ENCODE measurements at places on chromosomes 3 and 15.

DNA sequence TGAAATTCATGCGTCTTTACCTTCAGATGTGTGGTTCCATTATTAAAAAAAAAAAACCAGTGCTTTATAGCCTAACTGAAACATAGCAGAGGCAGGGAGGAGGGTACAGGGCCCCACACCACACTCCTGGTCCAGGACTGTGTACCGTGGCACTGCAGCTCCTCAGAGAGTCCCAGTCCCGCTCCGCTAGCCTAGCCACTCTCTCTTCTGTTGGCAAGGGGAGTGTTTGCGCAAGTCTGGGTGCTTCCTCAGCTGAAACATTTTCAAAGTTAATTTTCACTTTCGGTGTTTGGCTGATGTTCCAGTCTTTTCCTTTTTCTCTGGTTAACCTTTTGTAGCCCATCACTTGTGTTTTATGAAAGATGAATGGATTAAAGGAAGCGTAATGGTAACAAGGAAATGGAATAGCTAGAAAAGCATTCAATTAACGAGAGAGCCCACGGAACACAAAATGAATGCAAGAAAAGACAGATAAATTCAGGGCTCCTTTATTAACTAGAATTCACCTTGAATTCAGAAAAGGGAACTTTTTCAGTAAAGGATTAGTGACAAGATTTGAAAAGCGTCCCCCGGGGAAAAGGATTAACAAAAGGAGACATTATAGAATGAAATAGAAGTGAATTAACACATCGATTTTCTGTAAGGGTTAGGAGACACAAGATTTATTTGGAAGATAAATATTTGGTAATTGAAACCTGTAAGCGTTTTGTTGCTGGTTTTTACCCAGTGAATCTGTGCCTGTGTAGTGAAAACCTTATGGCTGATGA lies 177.0 kb downstream of the CACNA2D3 start:
- no peak for DNase-seq

GRCh38 chr3:10228248-10228950 lies 19.9 kb upstream of the TATDN2 start:
- DNase-seq = no peak

DNA sequence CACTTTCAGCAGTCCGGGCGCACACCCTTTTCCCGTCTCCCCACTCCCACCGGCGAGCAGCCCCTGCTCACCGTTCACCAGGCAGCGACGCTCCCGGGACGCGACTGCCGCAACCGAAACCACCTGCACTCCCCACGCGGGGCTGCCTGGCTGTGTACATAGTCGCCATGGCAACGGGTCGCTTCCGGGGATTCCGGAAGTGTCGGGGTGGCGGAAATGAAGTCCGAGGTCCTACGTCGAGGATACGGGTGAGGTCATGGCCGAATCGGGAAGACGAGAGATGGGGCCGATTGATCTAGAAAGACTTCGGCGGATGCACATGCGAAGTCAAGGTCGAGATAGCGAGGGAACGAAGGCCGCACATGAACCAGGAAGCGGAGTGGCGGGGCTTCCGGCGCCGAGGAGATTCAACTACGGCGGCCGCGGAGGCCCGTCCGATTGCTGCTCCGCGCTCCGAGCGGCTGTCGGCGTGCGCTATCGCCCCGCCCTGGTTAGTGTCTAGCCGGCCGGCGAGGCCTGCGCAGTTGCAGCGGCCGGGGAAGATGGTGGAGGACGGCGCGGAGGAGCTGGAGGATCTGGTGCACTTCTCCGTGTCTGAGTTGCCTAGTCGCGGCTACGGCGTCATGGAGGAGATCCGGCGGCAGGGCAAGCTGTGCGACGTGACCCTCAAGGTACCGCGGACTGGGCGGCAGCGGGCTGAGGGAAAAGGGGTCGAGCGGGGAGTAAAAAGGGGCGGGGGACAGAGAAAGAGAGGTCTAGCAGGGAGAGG lies at the start of the genes KIF9 and KLHL18:
KIF9 (minus strand) TSS at position 376 of the 769 bp plus-strand sequence. CDS start 5,425 bp downstream, outside the sequence.
KLHL18 (plus strand) TSS at position 521 of the 769 bp plus-strand sequence; CDS start at position 543, 22 bp downstream.
- DNase-seq = peak; percentile 97

- DNase-seq = no peak
Observed at GRCh38 chr3:171239757-171240503, 213.4 kb upstream of the SLC2A2 start.

- DNase-seq = no peak
Observed at GRCh38 chr3:188049606-188050530, 104.1 kb upstream of the LPP start.

GRCh38 chr15:34861214-34861613 lies 65.9 kb upstream of the ACTC1 start:
- DNase-seq = no peak

GRCh38 chr15:78979456-78980320 lies 34.8 kb upstream of the CTSH start:
- peak; percentile 88 for DNase-seq

DNA sequence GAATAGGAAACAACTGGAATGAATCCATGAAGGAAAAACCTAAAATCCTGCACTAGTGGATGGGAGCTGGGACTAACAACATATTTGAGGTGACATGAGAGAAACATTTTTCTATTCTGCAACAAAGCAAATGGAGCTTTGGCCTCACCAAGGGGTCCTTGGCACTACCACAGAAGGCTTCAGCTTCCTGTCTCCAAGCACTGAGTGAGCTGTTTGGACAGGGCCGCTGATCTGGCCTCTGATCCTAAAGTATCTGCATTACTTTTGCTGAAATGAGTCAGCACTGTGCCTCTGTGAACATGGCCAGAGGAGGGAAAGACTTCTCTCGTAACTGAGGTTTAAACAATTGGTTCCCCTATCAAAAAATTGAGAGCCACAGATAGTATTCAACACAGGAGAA lies 9.0 kb downstream of the ARPP21 start:
- no peak for DNase-seq

- peak; percentile 70 for DNase-seq
Observed at GRCh38 chr3:7504886-7505775, 644.2 kb downstream of the GRM7 start.

DNA sequence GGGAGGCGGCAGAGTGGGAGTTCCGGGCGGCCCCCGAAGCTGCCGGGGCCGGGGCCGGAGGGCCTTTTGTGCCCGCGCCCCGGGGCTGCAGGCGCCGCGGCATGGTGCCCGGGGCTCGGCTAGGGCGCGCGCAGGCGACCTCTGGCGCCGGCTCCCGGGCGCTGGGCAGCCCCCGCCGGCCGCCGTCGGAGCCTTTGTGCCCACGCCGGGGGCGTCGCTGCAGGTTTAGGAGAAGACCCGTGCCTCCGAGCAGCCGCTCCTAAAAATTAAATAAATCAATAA lies 299 bp downstream of the PAQR9 start:
- DNase-seq = no peak

- no peak for DNase-seq
Observed at GRCh38 chr3:6928064-6928463, 67.1 kb downstream of the GRM7 start.

- no peak for DNase-seq
Observed at GRCh38 chr3:55042591-55042990, 114.7 kb upstream of the LRTM1 start.

DNA sequence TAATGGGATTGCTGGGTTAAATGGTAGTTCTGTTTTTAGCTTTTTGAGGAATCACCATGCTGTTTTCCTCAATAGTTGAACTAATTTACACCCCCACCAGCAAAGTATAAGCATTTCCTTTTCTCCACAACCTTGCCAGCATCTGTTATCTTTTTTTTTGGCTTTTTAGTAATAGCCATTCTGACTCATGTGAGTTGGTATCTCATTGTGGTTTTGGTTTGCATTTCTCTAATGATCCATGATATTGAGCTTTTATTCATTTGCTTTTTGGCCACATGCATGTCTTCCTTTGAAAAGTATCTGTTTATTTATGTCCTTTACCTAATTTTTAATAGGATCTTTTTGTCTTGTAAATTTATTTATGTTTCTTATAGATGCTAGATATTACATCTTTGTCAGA lies 288.2 kb downstream of the EPHA6 start:
- no peak for DNase-seq

GRCh38 chr15:29922191-29922590 lies 99.9 kb upstream of the TJP1 start:
- DNase-seq = no peak

GRCh38 chr3:16741103-16741758 lies 136.0 kb upstream of the DAZL start:
- no peak for DNase-seq

DNA sequence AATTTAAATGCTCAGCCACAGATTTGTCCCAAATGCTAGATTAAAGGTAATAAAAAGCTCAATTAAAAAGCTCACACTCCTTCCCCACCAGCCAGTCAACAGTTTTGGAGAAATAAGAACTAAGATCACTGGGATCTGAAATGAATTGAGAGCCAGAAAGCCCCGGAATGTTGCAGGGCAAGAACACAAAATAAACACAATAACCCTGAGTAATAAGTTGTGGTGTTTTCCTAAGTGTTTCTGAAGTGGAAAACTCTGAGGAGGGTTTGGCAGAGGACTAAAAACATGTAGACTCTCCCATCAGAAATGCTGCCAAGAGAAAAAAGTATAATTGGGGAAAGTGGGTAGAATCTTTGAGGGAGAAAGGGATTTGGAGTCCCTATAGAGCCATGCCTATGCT lies 127.8 kb downstream of the ABI3BP start:
- no peak for DNase-seq

GRCh38 chr15:90863987-90864386 lies 4.4 kb upstream of the FURIN start:
- no peak for DNase-seq

- DNase-seq = no peak
Observed at GRCh38 chr3:8983026-8983425, 19.8 kb upstream of the RAD18 start.

DNA sequence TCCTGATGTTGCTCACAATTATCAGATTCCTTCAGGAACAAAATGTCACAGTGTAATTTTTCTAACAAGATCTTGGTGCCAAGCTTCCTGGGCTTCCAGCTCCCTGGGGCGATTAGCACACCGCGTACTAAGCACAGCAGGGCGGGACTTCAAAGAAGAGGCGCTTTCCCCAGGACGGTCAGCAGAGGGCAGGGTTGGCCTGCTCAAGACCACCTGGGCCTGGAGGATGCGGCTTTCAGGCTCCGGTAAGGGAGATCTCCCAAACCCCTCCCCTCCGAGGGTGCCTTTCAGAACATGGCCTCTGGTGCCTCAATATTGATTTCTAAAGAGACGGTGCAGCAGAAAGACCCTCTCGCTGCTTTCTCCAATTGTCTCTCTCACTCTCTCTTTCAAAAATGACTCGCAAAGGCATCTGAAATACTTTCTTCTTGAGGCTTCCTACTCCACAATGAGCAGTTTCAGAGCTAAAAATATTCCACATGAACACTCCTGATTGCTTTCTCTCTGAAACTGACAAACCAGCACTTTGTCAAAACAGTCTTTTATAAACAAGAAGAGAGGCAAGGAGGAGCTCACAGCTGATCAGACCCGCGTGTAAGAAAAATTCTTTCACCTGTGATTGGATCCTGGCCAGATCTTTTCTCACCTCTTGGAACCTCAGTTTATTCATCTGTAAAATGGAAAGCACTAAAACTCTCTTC lies 154.0 kb downstream of the ADAMTS9 start:
- peak; percentile 95 for DNase-seq

DNA sequence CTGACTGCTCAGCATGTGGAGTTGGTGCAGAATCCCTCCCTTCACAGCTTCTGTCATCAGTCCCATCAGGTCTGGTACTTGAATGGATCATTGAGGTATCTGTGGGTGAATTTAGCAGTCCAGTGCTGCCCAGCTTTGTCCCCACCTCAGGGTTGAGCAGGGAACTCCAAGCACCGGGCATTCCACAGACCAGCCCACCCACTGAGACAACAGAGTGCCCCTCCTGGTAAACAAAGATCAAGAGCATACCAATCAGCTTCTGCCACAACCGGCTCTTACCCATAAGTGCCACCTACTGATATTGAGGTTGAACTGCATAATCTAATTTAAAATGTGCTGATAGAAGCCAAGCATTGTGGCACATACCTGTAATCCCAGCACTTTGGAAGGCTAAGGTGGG lies 57.1 kb upstream of the FXR1 start:
- DNase-seq = no peak

DNA sequence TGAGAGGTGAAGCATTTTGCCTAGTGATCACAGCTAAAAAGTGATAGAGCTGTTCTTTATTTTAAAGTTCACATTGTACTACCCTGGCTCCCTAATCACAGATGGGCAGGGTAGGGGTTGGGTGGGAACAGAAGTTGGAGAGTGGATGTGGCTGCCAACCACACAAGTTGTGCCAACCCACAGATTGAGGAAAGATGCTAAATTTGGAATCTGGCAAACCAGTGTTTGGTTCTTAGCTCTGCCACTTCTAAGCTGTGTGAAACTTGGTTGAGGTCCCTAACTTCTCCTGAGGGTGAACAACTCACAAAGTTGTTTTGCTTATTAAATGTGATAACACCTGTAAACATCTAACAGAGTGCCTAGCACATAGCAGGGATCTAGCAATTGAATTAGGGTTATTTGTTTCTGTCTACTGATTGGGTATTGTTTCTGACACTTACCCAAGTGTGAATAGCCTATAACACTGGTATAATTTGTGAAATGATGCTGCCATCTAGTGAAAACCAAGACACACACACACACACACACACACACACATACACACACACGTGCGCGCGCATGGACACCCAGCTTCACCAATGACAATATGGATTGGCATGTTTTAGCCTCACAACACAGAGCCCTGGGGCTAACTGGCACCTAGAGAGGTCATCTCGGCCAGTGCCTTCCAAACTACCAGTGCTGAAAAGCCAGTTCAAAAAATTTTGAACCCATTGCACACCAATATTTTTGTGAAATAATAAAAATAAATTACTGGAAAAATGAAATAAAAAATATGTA lies 25.3 kb downstream of the ADGRG7 start:
- DNase-seq = peak; percentile 49

GRCh38 chr3:171349392-171349791 lies 110.8 kb downstream of the TNIK start:
- no peak for DNase-seq

GRCh38 chr3:68666429-68667136 lies 265.8 kb downstream of the TAFA4 start:
- DNase-seq = peak; percentile 28

GRCh38 chr3:170741756-170742529 lies 128.1 kb downstream of the RPL22L1 start:
- no peak for DNase-seq

DNA sequence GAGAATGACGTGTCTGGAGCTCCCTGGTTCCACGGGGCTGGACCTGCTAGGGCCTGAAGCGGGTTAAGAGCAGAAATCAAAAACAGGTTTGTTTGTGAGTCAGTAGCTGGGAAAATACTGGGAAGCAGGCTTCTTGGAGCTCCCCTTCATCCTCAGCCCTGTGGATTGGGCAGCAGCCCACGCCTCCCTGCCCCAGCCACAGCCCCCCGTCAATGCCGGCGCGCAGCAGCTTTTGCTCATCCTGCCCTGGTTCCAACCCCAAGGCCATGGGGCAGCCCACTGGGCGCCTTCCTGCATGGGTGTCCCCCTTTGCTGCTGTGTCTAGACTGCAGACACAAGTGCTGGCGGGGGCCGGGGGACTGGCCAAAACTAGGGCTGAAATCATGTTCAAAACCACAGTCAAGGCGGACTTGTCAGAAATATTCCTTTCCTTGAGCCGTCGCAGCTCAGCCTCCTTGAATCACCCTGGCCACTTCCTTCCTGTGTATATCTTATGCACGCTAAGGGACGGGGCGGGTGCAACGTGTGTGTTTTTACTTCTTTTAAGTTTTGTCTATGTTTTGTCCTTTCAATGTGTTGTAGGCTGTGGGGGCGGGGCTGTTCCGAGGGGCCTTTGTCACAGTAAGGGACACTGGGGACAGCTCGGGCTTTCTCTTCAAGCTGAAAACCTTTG lies 108.1 kb downstream of the KLF13 start:
- DNase-seq = no peak

Data from hepatocyte (in vitro differentiated cells).